Naive thymus-derived CD8-positive, alpha-beta T cell (primary cell): ENCODE measurements at places on chromosomes 16 and 17. TPM values are rescaled to one million over a fixed set of nuclear protein-coding genes. Genes with fewer than 3 reads are reported as not detected.

The KRTAP4-9 gene
- not detected for polyA plus RNA-seq

The EME1 gene
- polyA plus RNA-seq: not detected

The HOXB5 gene
- polyA plus RNA-seq: not detected

The NAGS gene
- 0.39 TPM for polyA plus RNA-seq

The PTGES3L gene
- not detected for polyA plus RNA-seq

The ARL5C gene
- not detected for polyA plus RNA-seq

The TBC1D3D gene
- polyA plus RNA-seq: not detected

The ADAP2 gene
- 0.11 TPM for polyA plus RNA-seq
